ENCODE measurements at places on chromosomes 1 and 21.
A peak's percentile ranks its signal among the peaks of the same experiment; 100 is the strongest.

GRCh38 chr21:34987501-34988072, 61.5 kb downstream of the RUNX1 start:
- DNase-seq: no peak

- no peak for DNase-seq
Observed at GRCh38 chr1:152005360-152005912, 11.8 kb upstream of the S100A10 start.

DNA sequence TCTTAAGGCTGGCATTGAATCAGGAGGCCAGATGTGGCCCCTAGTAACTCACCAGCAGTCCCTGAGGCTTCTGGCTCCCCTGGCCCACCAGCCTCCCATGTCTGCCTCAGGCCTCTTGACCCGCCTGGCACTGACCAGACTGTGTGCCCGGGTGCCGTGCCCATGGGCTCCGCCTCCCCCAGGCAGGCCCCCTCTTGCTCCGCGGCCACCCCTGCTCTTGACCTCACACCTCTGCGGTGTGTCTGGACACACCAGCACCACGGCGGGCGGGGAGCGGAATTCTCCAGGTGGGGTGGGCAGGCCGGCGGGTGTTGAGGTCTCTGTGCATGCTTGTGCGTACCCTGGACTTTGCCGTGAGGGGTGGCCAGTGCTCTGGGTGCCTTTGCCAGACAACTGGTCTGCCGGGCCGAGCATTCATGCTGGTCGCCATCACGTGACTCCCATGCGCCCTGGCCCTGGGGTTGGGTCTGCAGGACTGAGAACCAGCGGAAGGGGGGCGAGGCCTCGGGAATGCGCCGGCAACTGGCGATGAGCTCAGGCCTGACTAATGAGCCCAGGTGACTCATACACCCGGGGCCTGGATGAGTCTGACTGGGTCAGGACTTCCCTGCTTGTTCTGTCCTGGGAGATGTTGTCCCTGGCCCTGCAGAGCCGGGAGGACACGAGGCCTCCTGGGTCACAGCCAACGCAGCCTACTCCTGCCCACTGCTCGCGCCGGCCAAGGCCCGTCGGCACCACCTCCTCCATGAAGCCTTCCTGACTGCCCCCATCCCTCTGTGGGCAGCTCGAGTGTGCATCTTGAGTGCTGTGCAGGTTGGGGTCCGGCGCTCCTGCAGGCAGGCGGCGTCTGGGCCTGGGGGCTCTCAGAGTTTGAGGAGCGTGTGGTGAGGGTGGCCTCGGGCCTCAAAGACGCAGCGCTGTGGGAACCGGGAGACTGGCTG, 22.6 kb downstream of the COL18A1 start:
- DNase-seq: peak; percentile 98

- DNase-seq: no peak
Observed at GRCh38 chr1:177333936-177334595, 163.3 kb downstream of the BRINP2 start.

GRCh38 chr1:110087812-110088738, 17.6 kb upstream of the ALX3 start:
- DNase-seq: peak; percentile 63

DNA sequence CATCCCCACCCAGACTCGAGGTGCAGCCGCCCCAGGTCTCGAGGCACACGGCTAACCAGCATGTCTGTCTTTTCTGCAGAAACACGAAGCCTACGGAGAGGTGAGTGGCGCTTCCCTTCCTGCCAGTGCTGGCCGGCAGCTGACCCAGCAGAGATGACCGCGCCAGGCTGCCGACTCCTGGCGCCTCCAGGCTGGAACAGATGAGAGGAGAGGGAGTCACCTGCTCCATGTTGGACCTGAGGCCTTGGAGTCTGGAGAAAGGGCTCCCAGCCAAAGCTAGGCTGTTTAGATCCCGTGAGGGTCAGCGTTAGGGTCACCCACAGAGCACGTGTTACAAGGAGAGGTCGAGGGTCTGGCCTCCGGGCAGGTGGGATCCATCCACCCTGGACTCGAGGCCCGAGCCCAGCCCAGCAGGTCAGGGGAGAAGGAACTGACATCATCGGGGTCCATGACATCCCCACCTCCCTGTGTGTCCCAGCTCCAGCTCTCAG, 14.9 kb downstream of the COL6A2 start:
- DNase-seq: no peak

All from HTR-8/SVneo (cell line).